Hematopoietic multipotent progenitor cell treated with erythropoietin and hydrocortisone succinate and interleukin-3 and kit ligand, for 17 days (in vitro differentiated cells): ENCODE measurements at places on chromosomes 12 and 14.

DNA sequence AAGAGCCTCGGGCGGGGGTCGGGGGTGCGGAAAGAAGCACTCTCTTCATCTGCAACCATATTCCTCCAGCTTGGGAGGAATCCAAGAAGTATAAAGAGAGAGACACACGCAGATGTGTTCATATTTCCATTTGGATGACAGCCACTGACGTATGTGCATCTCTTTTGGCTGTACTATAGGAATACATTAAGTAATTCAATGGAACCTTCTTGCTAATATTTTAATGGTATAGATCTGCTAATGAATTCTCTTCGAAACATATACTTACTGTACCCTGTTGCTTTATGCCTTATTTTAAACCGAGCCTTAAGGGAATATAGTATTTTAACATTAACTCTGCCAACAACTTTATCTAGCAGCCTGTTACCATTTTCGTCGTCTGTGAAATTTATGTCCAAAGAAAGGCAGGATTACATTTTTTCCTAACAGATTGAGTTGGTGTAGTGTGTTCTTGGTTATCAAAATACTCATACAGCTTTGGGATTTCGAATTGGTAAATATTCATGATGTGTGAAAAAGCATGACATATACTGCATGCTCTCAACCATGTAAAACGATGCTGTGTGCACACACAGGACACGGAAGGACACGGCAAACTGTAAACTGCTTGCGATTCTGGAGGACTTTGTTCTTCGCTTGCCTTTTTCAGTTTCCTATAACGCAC, 84.5 kb downstream of the CCDC88C start:
- no peak for DNase-seq

DNA sequence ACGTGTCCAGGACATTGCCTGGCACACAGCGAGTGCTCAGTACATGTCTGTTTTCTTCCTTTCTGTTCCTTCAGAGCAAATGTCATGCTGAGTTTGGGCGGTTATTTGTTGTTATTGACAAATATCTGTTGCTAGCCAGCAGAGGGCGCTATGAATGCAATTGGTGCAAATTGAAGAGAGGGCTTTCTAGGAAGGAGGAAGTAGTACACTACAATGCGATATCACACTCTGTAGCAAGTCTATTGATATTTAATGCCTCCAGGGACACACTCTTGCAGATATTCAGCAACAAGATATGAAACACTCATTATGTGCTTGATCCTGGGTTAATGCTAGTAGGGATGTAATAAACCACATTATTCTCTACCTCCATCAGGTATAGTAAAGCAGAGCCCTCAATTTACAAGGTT, 267.3 kb upstream of the SRRM4 start:
- peak; percentile 26 for DNase-seq

DNA sequence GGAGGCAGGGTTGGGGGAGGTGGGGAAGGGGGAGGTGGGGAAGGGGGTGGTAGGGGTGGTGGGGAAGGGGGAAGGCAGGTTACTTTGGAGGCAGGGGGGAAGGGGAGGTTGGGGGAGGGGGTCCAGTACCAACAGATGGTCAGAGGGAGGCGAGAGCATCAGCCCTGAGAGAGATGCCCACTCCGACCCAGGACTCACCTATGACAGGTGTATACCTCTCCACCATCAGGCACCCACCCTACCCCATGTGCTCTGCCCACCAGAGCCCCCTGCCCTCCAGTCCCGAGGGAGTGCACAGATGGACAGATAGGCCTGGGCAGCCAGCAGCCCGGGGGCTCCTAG, 18.6 kb downstream of the JAG2 start:
- DNase-seq = no peak

DNA sequence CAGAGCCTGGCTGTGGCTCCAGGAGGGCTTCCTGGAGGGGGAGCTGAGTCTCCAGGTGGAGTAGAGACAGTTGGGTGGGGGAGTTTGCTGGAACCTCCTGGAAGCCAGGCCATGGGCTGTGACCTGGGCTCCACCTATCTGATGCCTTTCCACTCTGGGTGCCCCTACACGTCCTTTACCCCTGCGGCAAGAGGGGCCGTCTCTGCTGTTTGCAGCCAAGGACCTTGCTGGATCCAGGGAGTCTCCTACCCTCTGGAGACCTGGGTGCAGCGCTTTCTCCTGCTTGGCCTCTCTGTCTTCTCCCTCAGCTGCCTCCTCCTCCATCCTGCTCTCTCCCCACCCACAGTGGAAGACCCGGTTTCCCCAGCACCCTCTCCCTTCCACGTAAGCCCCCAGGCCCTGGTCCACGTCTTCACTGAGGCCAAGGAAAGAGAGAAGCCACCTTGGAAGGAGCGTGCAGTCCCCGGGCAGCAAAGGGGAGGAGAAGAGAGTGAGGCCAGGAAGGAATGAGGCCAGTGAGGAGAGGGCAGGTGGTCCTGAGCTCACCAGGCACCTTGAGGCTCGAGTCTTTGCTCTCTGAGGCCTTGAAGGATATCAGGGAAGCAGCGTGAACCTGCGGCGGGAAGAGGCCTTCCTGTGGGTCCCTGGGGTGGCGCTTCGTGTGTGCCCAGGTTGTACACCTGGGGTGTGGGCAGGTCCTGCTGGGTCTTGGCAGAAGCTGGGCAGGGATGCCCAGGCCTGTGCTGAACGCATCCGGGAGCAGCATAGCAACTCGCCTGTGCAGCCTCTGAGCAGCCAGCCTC, 294.3 kb upstream of the RTL1 start:
- no peak for DNase-seq

DNA sequence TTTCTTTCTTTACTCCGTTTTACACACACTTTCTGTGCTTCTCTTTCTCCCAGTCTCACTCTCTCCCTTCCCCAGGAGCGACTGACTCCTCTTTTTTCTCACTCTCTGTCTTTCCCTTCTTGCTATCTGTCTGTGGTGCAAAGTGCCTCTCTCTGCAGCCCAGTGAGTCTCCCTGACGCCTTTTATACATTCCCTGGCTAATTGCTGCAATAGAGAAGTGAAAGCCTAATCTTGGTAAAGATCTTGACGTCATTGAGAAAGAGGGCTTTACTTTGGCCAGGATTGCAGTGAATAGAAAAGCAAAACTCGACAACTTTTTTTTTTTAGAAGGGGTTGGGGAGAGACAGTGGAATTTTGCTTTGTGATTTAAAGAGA, 706 bp upstream of the DIO2 start:
- DNase-seq = no peak

DNA sequence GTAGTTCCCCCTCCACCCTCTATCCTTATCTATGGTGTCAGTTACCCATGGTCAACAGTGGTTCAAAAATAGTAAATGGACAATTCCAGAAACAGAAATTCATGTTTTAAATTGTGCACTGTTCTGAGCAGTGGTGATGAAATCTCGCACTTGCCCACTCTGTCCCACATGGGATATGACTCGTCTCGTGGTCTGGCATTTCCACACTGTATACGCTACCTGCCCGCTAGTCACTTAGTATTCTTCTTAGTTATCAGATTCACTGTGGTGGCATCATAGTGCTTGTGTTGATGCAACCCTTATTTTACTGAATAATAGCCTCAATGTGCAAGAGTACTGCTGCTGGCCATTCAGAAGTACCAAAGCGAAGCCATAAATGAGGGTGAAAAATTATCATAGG, 507.0 kb downstream of the SNAPC1 start:
- no peak for DNase-seq

DNA sequence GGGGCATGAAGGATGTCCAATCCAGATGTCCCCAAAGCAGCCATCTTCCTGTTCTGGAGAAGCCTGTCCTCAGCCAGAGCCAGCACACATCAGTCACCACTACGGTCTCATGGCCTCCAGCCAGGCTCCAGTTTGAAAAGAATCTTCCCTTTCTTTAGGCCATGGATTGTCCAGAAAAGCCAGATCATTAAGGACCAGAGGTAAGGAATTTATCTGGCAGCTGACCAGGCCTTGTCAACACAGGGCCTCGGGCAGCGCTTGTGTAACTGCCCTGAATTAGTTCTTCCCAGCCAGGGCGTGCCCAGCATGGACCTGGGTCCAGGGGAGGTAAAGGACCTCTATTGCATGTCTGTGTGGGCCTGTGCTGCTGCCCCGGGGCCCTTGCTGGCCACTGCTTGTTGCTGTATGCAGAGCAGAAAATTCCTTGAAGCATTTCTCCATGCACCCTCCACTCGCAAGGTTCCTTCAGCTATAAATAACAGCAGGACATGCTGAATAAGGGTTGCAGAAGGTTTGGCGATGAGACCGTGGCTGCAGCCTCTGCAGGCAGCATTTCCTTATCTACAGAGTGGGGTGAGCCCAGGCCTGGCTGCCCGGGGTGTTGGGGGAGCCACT, 21.7 kb upstream of the VPS37B start:
- DNase-seq = no peak

DNA sequence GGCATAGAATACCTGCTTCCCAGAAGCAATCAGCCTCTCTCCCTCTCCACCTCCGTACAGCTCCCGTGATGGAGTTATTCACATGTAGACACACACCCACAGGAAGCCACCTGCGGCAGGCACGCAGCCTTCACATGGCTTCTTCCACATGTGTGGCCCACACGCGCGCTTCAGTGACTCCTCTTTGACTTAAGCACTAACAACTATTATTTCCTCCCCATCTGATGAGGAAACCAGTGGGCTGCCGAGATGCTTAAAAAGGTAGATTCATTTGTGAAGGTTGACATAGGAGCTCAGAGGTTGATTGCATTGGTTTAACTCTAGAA, 69.3 kb downstream of the PRMT8 start:
- DNase-seq = no peak
